ENCODE measurements at places on chromosomes 4 and X.

GRCh38 chr4:133146574-133147241 is 2.4 kb upstream of the PCDH10 start:
- DNase-seq = peak; percentile 76

GRCh38 chr4:71304289-71304850 is 34.5 kb upstream of the SLC4A4 start:
- DNase-seq = no peak

DNA sequence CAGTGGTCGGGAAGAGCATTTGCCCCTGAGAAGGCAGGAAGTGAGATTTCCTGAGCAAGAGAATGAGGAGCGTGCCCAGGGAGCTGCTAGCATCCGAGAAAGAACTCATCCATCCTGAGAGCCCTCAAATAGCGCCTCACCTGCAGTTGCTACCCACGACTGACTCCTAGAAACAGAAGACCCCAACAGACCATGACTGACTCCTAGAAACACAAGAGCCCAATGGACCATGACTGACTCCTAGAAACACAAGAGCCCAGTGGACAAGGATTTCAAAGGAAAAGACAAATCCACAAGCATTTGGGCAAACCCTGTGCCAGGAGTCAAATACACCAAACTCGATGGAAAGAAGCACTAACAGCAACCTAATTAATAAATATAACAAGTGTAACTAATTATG is 575.2 kb upstream of the FRG1 start:
- DNase-seq = no peak

DNA sequence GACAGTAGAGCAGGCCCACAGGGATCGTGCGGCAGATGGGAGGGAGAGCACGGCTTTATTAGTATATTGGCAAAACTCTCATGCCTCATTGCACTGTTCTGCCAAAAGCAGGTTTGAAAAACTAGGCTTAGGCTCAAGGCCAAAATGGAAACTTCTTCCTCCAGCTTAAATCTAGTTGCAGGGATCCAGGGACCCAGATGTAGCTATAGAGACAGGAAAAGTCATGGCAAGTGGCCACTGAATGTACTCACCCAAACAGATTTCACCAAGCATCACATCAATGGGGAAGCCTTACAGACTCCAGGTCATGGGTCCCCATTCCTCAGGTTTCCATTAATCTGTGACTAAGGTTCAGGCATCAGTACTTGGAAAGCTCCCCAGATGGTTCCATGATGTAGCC is 149.2 kb downstream of the STK32B start:
- no peak for DNase-seq

DNA sequence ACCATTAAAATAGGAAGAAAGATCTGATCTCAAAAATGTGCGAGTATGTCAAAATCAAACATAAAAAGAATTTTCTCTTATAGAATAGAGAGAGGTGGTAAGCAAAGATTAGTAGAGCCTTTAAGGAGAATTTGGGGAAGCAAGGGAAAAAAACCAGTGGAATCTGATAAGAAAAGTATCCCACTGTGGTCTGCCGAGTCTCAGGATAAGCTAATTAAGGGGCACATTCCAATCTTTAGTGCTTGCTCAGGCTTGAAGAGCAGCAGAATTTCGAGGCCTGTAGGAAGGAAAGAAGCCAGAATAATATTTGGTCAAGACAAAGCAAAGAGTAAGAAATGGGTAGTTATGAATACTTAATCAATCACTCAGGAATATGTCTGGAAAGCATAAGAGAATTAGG is 13.0 kb downstream of the STATH start:
- DNase-seq = no peak

DNA sequence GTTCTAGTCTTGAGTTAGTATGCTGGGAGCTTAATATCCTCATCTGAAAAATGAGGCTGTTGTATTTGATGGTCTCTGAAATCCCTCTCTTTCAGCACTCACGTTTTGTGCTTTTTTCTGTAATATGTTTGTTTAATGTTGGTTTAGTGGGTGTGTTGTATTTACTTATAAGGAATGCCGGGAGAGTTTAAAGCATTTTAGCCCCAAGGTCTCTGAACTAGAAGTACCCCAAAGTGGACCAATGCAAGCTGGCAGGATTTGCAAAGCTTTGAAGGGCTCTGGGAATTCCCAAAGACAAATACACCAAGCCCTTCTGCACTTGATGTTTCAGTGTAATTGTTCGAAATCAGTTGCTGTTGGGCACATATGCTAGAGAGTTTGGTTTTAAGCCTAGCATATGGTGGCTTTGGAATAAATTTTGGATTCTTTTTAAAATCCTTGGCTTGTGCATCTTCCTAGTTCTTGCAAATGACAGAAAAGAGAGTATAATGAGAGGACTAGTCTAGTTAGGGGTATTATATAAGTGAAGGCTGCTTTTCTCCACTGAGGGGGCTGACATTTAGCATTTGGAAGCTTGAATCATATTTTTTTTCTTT is 371.4 kb upstream of the BOD1L1 start:
- no peak for DNase-seq

- no peak for DNase-seq
These were observed 133.6 kb upstream of the S100G start for GRCh38 chrX:16516232-16516876.

- no peak for DNase-seq
These were observed 207.9 kb upstream of the FAT1 start for GRCh38 chr4:186931519-186931918.

GRCh38 chr4:142728233-142728632 is 117.9 kb downstream of the INPP4B start:
- no peak for DNase-seq

DNA sequence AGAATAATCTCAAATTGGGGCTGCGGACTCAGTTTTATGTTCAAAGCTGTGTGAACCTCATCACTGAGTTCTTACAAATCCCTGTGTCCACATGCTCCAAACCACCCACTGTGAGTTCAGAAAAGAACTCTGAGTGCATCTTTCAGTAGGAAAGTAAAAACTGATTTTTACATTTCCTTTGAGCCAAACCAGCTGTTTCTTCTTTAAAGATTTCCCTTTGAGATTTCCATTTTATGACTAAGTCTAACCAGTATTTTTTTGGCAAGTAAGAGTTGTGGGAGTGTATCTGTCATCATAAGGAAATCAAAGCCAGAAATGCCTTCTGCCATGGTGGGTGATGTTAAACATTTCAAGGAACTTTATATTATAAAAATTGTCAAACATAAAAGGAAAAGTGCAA is 100.0 kb downstream of the TET2 start:
- no peak for DNase-seq

DNA sequence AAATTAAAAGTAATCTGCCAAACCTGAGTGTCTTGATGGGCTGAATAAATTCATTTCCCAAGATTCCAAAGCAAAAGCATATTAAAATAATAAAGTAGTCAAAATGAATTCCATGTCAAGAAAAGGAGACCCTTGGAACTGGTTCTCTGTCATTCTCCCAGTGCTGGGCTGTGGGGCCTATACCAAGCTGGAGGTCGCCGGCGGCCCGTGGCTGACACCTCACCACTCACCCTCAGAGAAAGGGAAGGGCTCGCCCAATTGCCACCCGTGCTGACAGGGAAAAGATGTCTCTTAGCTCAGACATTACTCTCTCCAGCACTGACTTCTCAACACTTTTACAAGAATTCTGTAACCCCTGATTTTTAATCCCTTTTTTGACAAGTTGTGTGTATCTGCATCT is 51.7 kb downstream of the GATB start:
- DNase-seq = no peak

- DNase-seq = no peak
These were observed 51.1 kb downstream of the SPANXN3 start for GRCh38 chrX:143466130-143466529.

- DNase-seq = peak; percentile 89
These were observed 16.6 kb downstream of the CLCN4 start for GRCh38 chrX:10173331-10173900.

GRCh38 chr4:149708513-149709130 is 107.0 kb downstream of the IQCM start:
- DNase-seq = no peak

DNA sequence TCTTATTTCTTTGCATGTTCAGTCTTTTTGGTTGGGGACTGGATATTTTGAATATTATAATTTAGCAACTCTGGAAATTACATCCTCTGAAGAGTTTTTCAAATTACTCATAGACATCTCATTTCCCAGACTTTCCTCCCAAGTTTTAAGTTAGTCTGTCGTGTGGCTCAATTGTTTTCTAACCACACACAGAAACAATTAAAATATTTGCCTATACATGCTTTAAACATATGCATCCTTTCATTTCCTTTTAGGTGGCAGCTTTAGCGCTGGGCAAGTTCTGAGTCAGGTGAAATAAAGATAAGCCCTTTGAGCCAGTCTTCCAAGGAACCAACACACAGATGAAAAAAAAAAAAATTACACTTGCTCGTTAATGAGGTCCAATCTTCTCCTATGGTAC is 307.0 kb upstream of the SPOCK3 start:
- DNase-seq = no peak

GRCh38 chr4:169080981-169081380 is 70.9 kb upstream of the CBR4 start:
- DNase-seq = peak; percentile 95
